ENCODE measurements at places on chromosomes 6 and 20. TPM values are rescaled to one million over a fixed set of nuclear protein-coding genes. Genes with fewer than 3 reads are reported as not detected.

- no peak for DNase-seq
These were observed 466.5 kb upstream of the ARID1B start for GRCh38 chr6:156310701-156311100.

DNA sequence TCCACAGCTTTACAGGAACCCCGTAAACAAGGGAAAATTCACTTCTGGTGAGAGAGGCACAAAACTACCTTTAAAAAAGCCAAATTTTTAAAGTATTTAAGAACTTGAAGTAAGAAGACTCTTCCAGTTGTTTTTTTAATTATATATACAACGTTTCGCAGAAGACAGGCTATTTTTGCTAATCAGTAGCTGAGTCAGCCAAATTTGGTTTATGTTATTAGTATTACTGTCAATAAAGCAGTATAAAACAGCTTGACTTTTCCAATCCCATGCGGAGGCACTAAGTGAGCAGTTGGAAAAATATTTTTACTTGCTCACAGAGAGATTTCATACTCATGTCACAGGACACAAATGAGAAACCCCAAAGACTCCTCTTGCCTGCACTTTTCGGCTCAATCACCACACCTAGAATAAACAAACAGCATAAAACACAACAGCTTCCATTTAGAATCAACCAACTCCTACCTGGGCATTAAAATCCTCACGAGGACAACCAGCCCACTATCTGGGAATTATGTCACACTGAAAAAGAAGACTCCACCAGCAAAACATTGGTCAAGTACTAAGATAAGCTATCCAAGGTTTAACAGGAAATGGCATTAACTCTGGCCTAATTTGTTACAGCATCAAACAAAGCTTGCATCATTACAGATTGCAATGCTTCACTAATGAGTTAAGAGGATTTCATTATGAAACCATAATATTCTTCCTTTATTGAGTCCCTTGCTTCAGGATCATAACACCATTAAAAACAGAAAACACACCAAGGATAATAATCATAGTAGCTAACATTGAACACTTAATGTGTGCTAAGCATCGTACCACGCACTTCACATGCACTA is 26.3 kb downstream of the ELOVL5 start:
- DNase-seq: no peak

GRCh38 chr6:37442416-37443215 is 9.6 kb downstream of the CMTR1 start:
- no peak for DNase-seq

Gene FAM162B
- 0.56 TPM for polyA plus RNA-seq

Gene MUCL3
- polyA plus RNA-seq: 0.12 TPM

Data from cardiac muscle cell (in vitro differentiated cells and primary cell).